H1 (cell line): ENCODE measurements at places on chromosomes 7 and 10.

DNA sequence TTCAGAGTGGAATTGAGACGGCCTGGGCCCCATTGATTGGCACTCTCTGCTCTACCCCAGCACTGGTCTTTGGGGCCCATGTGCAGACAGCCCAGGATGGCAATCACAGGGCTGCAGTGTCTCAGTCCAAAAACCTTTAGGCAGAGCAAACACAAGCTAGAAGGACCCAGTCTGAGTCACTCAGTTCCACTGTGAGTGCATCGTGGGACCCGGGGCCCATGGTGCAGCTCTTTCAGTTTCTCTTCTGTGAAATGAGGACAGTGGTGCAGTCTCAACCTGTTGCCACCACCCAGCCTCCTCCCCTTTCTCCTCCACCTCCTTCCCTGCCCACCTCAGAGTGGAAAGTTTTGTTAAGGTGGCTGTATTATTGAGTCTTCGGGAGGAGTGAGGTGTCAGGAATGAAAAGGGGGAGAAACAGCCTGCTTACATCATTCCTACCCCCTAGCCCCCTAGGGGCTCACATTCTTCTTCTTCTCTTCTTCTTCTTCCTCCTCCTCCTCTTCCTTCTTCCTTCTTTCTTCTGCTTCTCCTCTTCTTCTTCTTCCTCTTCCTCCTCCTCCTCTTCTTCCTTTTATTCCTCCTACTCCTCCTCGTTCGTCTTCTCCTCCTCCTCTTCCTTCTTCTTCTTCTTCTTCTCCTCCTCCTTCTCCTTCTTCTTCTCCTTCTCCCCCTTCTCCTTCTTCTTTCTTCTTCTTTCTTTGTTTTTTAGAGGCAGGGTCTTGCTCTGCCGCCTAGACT, 19.5 kb upstream of the CARD11 start:
- DNase-seq = no peak

GRCh38 chr7:95520136-95520535, 34.4 kb downstream of the ASB4 start:
- DNase-seq = no peak

- no peak for DNase-seq
These were observed 13.7 kb upstream of the DNTT start for GRCh38 chr10:96290368-96291133.

GRCh38 chr7:52719677-52720076, 315.8 kb upstream of the POM121L12 start:
- DNase-seq = no peak

GRCh38 chr7:37285706-37286453, 162.8 kb downstream of the ELMO1 start:
- no peak for DNase-seq

- no peak for DNase-seq
These were observed 40.8 kb upstream of the WIPF3 start for GRCh38 chr7:29765490-29765889.

- DNase-seq = no peak
These were observed 487.9 kb upstream of the MKI67 start for GRCh38 chr10:128614016-128614605.

- DNase-seq = no peak
These were observed 1381.5 kb upstream of the CELF2 start for GRCh38 chr10:9636216-9636615.
